ENCODE measurements at places on chromosomes 11 and 22.

GRCh38 chr11:83158965-83159901 lies 2.3 kb downstream of the PCF11 start:
- DNase-seq: no peak

GRCh38 chr11:76783294-76783895 lies at the start of gene TSKU:
TSKU (plus strand) TSS chr11:76783356; CDS start chr11:76795617, 12,261 bp downstream.
- no peak for DNase-seq

DNA sequence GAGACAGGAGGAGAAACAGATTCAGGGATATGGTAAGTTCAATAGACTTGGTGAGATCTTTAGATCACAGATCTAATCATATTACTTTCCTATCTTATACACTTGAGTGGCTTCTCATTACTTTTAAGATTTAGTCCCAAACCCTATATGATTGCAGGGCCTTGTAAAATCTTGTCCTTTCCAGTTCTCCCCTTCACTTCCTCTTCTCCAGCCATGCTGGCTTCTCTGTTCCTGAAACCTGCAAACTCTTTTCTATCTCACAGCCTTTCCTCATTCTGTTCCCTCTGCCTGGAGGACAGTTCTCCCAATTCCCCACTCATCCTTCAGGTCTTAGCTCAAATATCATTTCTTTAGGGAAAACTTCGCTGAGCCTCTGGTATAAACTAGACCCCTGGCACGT lies 65.9 kb upstream of the BIRC3 start:
- DNase-seq: no peak

DNA sequence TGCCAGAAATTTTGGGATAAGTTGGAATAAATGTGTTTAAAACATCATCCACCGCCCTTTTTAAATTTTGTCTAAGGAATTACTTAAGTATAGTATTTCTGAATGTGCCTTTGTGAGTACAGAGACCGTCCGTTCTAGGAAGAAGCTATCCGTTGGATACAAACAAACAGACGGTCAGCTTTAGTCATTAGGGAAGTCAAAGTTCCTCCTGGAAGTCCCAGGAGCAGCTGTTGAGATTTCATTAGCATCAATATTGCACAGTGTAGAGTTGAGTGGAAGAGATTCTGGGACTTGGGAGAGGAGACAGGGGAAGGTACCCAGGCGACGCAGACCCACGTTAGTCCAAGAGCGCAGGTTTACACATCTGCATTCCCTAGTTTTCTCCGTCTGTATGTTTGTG lies 15.7 kb upstream of the ADSL start:
- no peak for DNase-seq

GRCh38 chr11:132008872-132009271 lies 638.5 kb downstream of the NTM start:
- no peak for DNase-seq

- no peak for DNase-seq
Observed at GRCh38 chr11:1618231-1618630, 3.7 kb downstream of the KRTAP5-4 start.

DNA sequence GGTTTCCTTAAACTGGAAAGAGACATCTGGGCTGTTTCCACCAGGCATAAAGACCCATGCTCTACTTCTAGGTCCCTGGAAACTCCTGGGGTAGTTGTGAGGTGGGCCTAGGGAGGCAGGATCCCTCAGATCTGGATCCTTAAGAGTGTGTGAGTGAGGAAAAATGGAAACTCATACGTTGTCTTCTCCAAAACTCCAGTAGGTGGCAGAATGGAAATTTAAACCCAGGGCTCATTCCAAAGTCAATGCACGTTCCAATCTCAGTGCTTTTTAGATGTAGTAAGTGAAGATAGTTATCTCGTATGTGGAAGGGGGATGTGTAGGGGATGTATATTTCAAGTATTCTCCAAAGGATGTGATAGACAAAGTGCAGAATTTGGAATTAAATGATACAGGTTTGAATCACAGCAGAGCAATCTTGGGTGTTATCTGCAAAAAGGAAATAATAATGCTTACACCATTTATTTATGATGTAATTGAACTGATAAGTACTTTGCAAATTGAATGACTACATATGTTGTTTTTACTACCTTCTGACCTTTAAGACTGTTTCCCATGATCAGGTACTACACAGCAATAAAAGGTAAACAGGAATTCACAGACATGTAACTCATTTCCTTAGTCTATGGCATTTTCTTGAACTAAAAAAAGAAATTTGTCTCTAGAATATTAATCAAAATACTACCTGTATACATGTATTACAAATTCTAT lies 13.1 kb upstream of the MMP1 start:
- no peak for DNase-seq

Data from stimulated activated CD4-positive, alpha-beta T cell treated with anti-CD3 and anti-CD28 coated beads, Interleukin-15, amount 100 ng/mL, for 1 hour (primary cell).